Anterior cingulate cortex (tissue), 58 donors: ENCODE measurements at places on chromosomes 13 and 19.

GRCh38 chr13:110358381-110358780 is 51.3 kb downstream of the COL4A2 start:
- no peak for DNase-seq

DNA sequence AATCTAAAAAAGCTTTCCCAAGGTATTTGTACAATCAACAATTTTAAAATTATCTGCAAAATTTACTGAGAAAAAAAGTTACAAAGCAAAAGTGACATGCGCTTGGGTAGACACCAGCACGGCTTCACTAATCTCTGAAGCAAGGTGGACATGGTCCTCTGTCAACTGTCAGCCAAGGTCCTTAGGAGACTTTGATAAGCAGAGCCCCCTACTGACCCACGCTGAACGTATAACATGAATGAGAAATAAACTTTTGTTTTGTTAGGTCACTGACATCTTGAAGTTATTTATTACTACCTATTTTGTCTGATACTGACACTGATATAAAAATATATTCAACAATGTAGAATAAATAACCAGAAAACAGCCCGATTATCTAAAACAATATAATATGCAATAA is 100.7 kb upstream of the OBI1 start:
- no peak for DNase-seq

DNA sequence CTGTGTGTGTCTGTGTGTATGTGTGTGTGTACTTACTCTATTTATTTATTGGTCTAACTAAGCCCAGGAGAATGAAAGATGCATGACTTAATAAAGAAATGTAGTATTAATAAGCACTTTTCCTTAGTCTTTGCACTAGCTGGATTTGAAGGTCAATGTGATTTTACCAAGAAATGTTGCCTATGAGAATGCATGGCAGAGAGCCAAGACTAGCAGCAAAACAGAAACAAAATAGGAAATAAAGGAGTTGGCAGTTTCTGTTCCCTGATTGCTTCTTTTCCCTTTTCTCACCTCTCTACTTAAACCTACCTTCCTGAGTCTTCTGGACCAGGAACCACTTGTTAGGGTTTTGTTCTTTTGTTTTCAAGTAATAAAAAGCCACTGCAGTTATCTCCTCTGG is 286.1 kb downstream of the KCTD12 start:
- no peak for DNase-seq

- no peak for DNase-seq
These were observed 442 bp upstream of the CDC16 start for GRCh38 chr13:114234266-114234644.
